Activated naive CD4-positive, alpha-beta T cell (primary cell): ENCODE measurements at places on chromosomes 16 and 17.

GRCh38 chr16:13886608-13887007, 33.3 kb upstream of the ERCC4 start:
- DNase-seq, result no peak

- DNase-seq, result no peak
Observed at GRCh38 chr16:17939723-17940122, 396.8 kb downstream of the NPIPA8 start.

GRCh38 chr17:40490289-40490853, 11.1 kb downstream of the TNS4 start:
- no peak for DNase-seq

DNA sequence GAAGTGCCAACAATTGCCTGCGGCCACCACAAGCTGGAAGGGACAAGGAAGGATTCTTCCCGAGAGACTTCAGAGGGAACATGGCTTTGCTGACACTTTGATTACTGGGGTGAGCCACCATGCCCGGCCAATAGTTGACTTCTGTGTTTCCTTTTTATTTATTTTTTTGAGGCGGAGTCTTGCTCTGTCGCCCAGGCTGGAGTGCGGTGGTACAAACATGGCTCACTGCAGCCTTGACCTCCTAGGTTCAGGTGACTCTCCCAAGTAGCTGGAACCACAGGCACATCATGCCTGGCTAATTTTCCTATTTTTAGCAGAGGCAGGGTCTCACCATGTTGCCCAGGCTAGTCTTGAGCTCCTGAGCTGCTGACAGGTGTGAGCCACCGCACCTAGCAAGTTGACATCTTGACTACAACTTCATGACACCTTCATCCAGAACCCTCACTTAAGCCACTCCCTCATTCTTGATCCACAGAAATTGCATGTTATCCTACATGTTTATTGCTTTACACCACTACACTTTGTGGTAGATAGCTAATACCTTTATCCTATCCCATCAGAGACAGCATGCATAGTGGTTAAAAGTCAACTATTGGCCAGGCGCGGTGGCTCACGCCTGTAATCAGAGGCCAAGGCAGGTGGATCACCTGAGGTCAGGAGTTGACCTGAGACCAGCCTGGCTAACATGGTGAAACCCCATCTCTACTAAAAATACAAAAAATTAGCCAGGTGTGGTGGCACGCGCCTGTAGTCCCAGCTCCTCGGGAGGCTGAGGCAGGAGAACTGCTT, 16.1 kb upstream of the GPRC5C start:
- no peak for DNase-seq

GRCh38 chr16:74926805-74927204, 58.1 kb downstream of the WDR59 start:
- DNase-seq, result no peak

DNA sequence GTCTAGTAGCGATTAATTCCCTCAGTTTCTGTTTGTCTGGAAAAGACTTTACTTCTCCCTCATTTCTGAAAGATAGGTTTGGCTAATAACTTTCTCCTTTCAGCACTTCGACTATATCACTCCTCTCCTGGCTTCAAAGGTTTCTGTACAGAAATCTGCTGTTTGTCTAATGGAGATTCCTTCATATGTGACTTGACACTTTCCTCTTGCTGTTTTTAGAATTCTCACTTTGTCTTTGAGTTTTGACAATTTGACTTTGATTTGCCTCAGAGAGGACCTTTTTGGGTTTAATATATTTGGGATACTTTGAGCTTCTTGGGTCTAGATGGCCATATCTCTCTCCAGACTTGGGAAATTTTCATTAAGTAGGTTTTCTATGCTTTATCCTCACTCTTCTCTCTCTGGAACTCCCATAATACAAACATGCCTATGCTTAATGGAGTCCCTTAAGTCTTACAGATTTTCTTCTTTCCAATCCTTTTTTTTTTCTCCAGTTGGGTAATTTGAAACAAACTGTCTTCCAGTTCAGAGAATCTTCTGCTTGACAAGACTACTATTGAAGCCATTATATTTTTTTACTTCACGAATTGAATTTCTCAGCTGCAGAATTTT, 7.8 kb upstream of the PRSS21 start:
- DNase-seq, result no peak

DNA sequence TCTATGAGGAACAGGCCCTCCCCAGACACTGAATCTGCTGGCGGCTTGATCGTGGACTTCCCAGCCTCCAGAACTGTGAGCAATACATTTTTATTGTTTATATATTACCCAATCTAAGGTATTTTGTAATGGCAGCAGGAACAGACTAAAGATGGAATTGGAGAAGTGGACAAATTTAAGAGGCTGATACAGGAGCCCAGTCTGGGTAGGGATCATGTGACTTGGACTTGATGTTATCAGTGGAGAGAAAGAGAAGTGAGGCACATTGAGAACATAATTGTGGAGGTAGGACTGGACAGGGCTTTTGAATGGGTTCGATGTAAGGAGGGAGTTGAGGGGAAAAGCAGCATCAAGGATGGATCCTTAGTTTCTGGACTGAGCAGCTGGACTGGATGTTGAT, 93.8 kb downstream of the USP31 start:
- no peak for DNase-seq

- DNase-seq, result no peak
Observed at GRCh38 chr17:51572115-51572514, 311.8 kb downstream of the UTP18 start.

DNA sequence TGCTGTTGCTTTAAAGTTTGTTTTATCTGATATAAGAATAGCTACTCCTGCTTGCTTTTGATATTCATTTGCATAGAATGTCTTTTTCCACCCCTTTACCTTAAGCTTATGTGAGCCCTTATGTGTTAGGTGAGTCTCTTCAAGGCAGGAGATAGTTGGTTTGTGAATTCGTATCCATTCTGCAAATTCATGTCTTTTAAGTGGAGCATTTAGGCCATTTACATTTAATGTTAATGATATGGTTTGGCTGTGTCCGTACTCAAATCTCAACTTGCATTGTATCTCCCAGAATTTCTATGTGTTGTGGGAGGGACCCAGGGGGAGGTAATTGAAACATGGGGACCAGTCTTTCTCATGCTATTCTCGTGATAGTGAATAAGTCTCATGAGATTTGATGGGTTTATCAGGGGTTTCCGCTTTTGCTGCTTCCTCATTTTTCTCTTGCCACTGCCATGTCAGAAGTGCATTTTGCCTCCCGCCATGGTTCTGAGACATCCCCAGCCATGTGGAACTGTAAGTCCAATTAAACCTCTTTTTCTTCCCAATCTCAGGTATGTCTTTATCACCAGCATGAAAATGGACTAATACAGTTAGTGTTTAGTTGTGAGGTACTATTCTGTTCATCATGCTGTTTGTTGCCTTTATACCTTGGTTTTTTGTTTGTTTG, 27.2 kb downstream of the ATF7IP2 start:
- DNase-seq, result no peak

DNA sequence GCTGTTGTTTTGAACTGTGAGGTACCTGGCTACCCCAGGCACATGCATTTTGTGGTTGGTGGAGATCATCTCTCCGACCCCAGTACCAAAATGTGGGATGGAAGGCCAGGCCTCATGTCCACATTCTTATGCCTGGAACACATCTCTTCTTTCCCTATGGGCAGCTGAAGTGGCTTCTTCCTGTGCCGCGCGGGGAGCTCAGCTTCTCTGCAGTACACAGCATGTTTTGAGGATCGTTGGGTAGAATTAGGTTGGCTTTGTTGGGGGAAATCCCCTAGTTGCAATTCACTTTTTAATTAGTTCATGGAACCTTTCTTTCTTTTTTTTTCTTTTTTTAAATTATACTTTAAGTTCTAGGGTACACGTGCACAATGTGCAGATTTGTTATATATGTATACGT, 242.1 kb downstream of the MSI2 start:
- no peak for DNase-seq

DNA sequence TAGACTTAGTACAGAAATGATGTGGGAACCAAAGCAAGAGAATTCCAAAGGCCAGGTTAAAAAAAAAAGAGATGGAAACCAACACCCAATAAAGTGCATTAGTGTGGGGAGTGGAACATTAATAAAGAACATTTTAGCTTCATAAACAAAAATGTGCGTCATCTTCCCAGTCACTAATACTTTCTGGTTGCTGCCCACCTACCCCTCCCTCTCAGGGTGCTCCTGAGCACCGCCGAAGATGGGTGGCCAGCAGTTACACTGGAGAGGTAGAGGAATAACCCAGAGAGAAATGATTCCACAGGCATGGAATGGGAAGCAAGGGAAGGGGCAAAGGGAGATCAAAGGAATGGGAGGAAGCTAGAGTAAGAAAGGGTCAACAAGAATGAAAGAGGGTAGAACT, 6.0 kb upstream of the CHD3 start:
- no peak for DNase-seq

DNA sequence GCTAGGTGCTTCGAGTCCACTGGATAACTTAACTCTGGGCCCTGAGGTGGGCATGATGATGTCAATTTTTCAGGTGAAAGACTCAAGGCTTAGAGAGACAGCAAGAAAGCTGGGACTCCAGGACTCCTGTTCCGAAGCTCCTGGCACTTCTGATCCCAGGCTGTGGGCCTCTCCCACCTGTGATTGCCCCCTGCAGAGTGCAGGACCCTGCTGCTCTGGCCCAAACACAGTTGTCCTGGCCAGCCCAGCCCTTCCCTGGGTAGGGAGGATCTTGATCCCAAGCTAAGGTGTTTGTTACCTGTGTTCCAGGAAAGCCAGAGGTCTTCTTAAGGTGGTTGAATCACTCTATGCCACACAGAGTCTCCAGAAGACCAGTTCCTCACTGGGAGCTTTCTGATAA, 3.1 kb downstream of the CHST5 start:
- DNase-seq, result no peak

DNA sequence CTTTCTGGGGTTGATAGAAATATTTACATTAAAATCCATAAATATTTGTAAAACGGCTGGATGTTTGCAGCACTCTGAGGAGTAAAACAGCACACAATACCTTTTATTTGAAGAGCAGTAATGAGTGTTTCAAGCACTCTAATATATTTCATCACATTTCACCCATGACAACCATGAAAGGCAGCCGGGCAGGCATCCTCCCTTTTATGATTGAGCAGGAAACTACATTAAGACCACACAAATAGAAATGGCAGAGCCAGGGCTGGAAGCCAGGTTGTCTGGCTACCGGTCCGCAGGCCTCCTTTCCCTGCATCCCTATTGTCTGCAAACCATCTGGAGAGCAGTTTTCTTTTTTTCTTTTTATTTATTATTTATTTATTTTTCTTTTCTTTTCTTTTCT, 23.1 kb upstream of the GPRC5C start:
- no peak for DNase-seq

DNA sequence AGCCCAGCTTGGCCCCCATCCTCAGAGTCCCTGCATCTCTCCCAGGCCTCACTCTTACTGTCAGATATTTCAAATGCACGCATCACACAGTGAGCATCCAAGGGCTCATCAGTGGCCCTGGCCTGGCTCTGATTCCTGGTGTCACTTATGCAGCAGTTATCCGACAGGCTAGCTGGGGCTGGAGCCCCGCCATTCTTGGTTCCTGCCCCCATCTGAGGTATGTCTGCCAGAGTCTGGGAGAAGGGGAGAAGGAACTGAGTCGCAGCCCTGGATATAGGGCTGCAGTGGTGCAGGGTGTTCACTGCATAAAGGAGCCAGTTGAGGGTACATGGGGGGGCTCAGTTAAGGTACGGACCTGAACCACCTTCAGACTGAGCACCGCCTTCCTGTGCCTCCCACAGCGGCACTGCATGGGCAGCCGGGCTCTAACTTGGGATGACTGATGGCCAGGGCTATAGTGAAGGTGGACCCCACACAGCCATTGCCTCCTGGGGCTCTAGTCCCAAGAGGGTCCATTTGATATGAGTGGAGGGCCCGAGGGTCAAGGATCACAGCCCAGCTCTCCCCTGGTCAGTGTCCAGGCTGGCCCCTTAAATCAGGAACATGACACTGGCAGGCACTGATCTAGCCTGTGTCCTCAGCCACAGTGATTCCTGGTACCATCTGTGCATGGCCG, 1.8 kb upstream of the RASD1 start:
- no peak for DNase-seq

- DNase-seq, result no peak
Observed at GRCh38 chr16:20675488-20676267, 21.8 kb downstream of the ACSM1 start.

DNA sequence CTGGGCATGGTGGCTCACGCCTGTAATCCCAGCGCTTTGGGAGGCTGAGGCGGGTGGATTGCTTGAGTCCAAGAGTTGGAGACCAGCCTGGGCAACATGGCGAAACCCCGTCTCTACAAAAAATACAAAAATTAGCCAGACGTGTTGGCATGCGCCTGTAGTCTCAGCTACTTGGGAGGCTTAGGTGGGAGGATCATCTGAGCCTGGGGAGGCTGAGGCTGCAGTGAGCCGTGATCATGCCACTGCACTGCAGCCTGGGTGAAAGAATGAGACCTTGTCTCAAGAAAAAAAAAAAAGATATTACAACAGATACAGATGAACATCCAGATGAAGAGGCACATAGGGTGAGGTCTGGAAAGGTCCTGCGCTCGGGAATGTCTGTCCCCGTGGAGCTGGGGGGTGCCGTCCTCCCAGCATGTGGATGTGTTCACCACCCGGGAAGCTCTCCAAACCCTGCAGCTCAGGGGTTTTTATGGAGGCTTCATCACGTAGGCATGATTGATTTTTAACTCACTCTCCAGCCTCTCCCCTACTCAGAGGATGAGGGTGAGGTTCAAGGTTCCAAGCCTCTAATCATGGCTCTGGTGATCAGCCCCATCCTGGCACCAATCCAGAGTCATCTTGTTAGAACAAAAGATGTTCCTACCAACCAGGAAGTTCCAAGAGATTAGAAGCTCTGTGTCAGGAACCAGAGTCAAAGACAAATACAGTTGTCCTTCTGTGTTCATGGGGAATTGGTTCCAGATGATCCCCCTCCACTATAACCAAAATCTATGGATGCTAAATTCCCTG, 85.0 kb upstream of the DNAJA2 start:
- DNase-seq, result no peak
